ENCODE measurements at places on chromosomes 16 and 17. TPM values are rescaled to one million over a fixed set of nuclear protein-coding genes. Genes with fewer than 3 reads are reported as not detected.

GRCh38 chr16:88888461-88889387 is 22.3 kb upstream of the PABPN1L start:
- no peak overlapping the region for H3K4me3 ChIP-seq
- peaks cover 54% of the 10 kb centered on the region for H3K4me1 ChIP-seq
- no peaks in the 10 kb centered on the region for H3K27me3 ChIP-seq
- peak; percentile 79 for DNase-seq

- no peak overlapping the region for H3K4me3 ChIP-seq
- no peak for DNase-seq
- peaks cover 15% of the 10 kb centered on the region for H3K4me1 ChIP-seq
- no peaks in the 10 kb centered on the region for H3K27me3 ChIP-seq
- H3K27ac ChIP-seq: no peak overlapping the region
- H3K36me3 ChIP-seq: peaks cover 93% of the 10 kb centered on the region
Observed at GRCh38 chr17:32458371-32458770, 14.1 kb downstream of the PSMD11 start.

DNA sequence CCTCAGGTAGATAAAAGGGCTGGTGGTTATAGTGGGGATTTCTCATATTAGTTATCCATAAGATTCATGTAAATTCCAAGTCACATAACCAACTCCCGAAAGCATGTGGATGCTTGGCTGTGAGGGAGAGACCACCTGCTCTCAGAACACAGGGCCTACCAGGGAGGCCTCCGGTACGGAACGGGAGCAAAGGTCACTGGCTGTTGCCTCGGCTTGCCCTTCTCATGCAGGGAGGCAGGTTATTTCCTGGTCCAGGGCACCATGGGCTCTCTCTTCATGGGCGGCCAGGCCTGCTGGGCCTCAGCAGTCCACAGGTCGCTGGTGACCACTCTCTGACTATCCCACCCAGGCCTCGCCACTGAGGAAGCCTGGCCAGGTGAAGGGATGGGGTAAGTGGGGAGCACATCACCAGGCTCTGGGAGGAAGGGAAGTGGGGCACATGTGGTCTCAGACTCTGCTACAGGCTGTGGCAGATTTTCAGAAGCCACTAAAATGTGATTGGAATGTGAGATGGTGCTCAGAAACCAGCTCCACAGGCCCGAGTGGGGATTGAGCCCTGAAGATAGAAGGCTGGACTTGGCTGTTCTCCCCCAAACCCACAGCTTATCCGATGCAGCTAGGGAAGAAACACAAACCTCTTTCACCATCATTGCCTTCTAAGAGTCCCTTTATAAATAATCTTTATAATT is 45.4 kb downstream of the HNF1B start:
- no peaks in the 10 kb centered on the region for H3K27me3 ChIP-seq
- H3K27ac ChIP-seq: no peak overlapping the region
- no peak for DNase-seq
- no peak overlapping the region for H3K4me3 ChIP-seq
- no peaks in the 10 kb centered on the region for H3K36me3 ChIP-seq
- no peaks in the 10 kb centered on the region for H3K4me1 ChIP-seq

TMEM88 gene
- total RNA-seq: 31.3 TPM
